ENCODE measurements at places on chromosomes 6 and 20. TPM values are rescaled to one million over a fixed set of nuclear protein-coding genes. Genes with fewer than 3 reads are reported as not detected.

Gene SAPCD1
- 1.9 TPM for total RNA-seq

Gene TNF
- total RNA-seq, result not detected

Gene ENPP5
- 0.87 TPM for total RNA-seq

Gene ANKRD66
- not detected for total RNA-seq

Gene TNNC2
- 1.4 TPM for total RNA-seq

Gene RPS6KA2
- 64.6 TPM for total RNA-seq

Gene GRM1
- total RNA-seq, result 0.13 TPM

Gene PGC
- not detected for total RNA-seq

Gene FKBP1C
- total RNA-seq, result 0.79 TPM

Gene CALHM4
- total RNA-seq, result not detected

Gene CTAGE9
- not detected for total RNA-seq

Gene TMEM74B
- not detected for total RNA-seq

Gene BPIFB1
- not detected for total RNA-seq

Gene SLC35F1
- not detected for total RNA-seq

Gene RSPH9
- 0.40 TPM for total RNA-seq

Gene CRISP2
- total RNA-seq, result not detected

Gene CTCFL
- not detected for total RNA-seq

Gene ATAT1
- total RNA-seq, result 3.2 TPM

Gene TRAPPC3L
- 0.13 TPM for total RNA-seq

Gene PPP1R16B
- 0.75 TPM for total RNA-seq

Gene HLA-DQA1
- 0.40 TPM for total RNA-seq

Gene XRN2
- 85.5 TPM for total RNA-seq

Gene ZC2HC1B
- not detected for total RNA-seq

Gene ECHDC1
- 46.0 TPM for total RNA-seq

Gene DPPA5
- total RNA-seq, result not detected

Gene SNAI1
- total RNA-seq, result 0.68 TPM

Gene PHACTR3
- total RNA-seq, result not detected

Gene GUCA1A
- total RNA-seq, result not detected

Gene SYNJ2
- total RNA-seq, result 217 TPM

Gene MYB
- total RNA-seq, result 0.53 TPM

Gene KCNQ2
- total RNA-seq, result not detected

Gene KCNK16
- not detected for total RNA-seq

Gene ERVFRD-1
- total RNA-seq, result not detected

Gene TBXT
- total RNA-seq, result not detected
